ENCODE measurements at places on chromosomes 1 and 21.
A peak's percentile ranks its signal among the peaks of the same experiment; 100 is the strongest.

DNA sequence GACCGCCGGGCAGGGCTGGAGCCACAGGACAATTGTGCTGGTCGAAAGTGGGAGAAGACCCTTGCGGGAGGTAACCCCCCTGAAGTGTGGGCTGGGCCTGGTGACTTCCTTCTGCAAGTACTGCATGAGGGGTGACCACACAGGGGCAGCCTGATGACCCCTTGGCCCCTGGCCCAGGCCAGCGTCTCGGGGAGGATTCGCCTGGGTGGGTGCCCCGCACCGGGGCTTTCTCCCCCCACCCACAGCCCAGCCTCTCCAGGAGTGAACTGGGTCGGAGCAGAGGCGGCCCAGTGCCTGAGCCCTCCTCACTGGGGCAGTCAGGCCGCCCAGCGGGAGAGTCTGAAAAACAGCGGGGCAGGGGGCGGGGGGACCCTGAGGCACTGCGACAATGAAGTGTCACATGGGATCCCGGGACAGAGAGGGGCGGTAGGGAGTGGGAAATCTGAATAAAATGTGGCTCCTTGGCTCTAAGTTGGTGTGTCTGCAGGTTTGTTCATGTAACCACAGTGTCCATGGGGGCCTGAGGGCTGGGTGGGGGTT lies 1.6 kb upstream of the DNMT3L start:
- no peak for DNase-seq

DNA sequence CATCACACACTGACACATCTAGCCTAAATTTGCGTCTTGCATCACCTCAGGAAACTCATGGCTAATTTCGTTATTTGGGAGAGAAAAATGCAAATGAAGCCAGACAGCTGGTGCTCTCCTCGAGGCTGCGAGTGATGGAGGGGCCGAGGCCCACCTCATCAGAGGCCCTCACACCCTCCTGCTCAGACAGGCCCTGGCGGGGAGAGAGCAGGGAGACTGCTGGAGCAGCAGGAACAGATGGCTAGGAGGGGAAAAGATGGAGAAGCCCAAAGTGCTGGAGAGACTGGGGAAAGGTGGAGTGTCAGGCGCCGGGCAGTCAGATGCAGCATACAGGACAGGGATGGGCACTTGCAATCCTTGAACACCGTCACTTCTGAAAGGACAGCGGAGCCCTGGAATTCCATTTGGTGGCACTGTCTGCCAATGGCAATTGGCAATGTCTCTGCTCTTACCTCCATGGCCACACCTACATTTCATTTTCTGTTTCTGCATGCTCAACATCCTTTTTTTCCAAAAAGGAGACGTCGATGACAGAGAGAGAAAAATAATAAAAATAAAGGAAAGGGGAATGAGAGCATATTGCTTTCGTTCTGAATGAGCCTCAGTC lies 286.2 kb downstream of the SPATA17 start:
- DNase-seq, result no peak

DNA sequence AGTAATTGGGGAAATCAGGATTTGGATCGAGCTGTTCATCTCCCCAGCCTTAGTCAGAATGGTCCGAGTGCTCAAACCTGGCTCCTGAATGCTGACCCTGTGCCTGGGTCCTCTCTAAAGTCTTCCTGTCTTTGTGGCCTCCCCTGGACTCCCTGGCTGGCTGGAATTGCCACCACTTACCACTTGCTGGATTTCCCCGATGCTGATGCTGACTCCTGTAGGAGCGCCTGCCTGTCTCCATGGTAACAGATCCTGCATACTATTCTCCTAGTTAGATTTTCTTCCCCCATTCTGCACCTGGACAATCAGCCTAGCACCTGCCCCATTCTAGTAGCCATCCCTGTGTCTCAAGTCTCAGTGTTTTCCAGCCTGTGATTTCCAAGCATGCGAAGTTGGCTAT lies 382.2 kb upstream of the ESRRG start:
- no peak for DNase-seq

DNA sequence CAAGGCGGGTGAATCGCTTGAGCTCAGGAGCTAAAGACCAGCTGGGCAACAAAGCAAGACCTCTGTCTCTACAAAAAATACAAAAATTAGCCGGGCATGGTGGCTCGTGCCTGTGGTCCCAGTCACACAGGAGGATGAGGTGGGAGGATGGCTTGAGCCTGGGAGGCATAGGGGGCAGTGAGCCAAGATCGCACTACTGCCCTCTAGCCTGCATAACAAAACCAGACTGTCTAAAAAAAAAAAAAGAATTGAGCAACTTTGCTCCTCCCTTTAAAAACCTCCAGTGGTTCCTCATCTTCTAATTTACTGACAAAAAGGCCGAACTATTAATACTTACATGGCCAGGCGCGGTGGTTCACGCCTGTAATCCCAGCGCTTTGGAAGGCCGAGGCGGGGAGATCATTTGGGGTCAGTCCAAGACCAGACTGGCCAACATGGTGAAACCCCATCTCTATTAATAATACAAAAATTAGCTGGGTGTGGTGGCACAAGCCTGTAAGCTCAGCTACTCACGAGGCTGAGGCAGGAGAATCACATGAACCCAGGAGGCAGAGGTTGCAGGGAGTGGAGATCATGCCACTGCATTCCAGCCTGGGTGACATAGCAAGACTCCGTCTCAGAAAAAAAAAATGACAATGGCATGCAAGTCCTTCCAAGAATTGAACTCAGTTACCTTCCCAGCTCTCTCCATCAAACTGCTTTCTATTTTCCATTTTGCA lies 4.4 kb downstream of the ACBD3 start:
- peak; percentile 14 for DNase-seq

DNA sequence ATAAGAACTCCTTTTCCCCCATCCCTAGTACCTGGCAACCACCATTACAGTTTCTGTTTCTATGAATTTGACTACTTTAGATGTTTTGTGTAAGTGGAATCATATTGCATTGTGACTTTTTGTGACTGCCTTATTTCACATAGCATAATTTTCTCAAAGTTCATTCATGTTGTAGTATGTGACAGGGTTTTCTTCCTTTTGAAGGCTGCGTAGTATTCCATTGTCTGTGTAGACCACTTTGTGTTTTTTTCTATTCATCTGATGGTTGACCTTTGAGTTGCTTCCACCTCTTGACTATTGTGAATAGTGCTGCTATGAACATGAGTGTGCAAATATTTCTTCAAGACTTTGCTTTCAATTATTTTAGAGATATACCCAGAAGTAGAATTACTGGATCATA lies 225.8 kb upstream of the L1TD1 start:
- no peak for DNase-seq

- no peak for DNase-seq
Measured at GRCh38 chr21:45200581-45201296, 87.0 kb downstream of the POFUT2 start.

GRCh38 chr21:34128674-34129038 lies 55.3 kb downstream of the MRPS6 start:
- DNase-seq, result no peak

GRCh38 chr1:115839029-115839678 lies 1.8 kb downstream of the NHLH2 start:
- DNase-seq, result no peak

- no peak for DNase-seq
Measured at GRCh38 chr1:45923343-45923742, 119.9 kb downstream of the MAST2 start.

- no peak for DNase-seq
Measured at GRCh38 chr1:53361541-53361961, 33.7 kb upstream of the LRP8 start.

DNA sequence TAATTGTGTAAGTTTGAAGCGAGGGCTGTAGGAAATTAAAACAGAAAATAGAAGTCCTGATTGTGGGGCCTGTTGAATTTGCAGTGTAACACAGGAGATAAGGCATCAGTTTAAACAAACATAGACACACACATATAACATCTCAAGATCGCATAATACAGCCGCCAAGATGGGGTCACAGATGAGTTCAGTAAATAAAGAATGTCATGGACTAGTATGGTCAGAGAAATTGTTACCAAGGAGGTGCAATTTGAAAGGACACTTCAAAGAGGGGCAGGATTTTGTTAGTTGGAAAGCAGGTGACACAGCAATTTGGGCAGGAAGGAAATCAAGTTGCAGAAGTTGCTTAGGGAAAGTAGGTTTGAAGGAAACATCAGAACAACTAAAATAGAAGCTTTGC lies 450.0 kb downstream of the USP25 start:
- DNase-seq, result no peak

GRCh38 chr1:35836734-35837133 lies 28.9 kb downstream of the AGO4 start:
- DNase-seq, result no peak

GRCh38 chr1:206836111-206836510 lies 29.3 kb upstream of the IL20 start:
- no peak for DNase-seq

DNA sequence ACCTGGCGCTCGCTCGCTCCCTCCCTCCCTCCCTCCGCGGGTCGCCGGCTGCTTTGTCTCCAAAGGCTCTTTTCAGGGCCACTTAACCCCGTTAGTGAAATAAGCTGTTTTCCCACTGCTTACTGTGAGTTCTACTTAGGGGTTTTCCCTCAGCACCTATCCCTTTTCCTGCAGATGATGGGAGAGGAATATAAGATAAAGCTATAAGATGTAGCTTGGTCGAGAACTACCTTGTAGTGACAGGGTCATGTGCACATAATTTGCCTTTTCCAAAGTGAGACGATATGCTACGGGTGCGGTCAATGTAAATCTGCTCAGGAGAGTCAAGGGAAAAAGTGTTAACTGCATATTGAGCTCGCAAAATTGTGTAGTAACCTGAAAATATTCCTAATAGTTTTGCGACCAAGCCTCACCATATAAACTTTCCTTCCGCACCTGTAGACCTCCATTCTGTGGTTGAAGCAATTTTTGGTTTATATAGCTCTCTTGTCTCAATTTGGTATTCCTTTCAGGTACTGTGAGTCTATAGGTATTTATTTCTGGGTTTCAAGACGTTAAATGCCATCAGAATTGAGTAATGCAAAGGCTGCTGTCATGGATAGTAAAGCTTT lies 55.8 kb upstream of the BOLA1 start:
- no peak for DNase-seq

DNA sequence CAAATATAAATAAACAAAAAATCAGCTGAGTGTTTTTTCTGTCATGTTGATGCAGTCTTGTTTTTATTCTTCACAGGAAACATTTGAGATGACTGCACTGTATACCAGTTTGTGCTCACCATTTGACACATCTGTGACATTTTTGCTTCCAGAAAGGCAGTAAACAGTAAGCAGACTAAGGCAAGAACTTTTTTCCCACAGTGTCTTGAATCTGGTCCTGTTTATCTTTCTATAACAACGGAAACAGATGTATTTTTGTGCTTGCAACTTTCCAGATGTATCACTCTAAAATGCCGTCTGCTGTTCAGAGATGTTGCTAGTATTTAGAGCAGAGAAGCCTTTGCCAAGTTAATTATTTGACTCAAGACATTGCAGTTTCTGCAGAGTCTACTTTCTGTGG lies 105.5 kb downstream of the ZC3H11B start:
- DNase-seq, result no peak

DNA sequence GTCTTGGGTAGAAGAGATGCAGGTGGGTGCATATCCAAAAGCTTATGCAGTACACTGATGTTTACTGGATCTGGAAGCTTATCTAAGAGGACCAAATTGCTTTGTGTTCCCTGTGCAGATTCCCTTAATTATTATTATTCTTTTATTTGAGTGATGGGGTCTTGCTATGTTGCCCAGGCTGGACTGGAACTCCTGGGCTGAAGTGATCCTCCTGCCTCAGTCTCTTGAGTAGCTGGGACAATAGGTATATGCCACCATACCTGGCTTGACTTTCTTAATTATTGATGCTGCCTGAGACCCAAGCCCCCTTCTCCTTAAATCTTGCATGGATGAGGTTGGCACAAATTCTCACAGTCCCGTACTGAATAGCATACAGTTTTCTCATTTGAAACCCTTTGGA lies 83.0 kb downstream of the MACF1 start:
- DNase-seq, result no peak

DNA sequence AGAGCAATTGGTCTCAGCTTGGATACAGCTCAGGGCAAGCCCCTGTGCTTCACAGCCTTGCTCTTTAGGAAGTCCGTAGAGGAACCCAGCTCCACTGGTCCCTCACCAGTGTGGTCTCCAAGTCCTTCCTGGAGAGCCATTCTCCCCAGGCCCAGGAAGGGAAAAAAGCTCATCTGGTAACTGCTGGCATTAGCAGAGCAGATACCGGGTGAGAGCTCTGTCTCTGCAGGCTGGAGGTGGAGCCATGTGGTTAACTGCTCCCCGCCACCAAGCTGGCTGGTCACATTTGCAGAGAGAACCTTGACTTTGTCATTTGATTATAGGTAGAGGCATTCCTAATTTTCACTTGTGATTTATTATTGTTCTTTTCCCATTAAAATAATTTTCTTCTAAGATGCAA lies 169.6 kb downstream of the ROR1 start:
- DNase-seq, result no peak

- no peak for DNase-seq
Measured at GRCh38 chr1:226248091-226248490, 24.6 kb downstream of the MIXL1 start.

DNA sequence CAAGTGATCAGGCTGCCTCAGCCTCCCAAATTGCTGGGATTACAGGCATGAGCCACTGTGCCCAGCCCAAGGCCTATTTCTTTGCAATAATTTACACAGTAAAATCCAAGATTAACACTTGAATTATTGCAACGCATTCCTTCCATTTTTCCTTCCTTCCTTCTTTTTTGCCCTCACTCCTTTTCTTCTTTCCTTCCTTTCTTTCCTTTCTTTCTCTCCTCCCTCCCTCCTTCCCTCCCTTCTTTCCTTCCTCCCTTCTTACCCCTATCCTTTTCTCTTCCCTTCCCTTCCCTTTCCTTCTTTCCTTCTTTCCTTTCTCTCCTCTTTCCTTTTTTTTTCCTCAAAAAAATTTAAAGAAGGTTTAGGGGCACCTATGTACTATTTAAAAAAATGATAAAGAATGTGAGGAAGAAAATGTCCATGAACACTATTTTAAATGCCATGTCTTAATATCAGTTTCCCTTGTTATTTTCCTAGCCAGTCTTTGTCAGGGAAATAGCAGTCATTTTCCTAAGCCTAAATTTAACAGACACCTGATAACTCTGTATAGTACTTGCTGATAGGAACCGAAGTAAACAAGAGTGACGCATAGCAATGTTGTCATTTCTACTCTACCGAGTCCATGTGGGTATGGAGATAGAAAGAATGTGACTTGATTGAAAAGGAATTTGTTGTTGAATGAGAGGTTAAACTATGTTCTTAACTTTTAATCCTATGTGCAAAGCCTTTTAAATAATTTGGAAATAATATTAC lies 79.8 kb upstream of the HMCN1 start:
- DNase-seq, result no peak

Measured in LoVo (cell line).